ENCODE measurements at places on chromosomes 3 and 15.

- no peak for DNase-seq
Observed at GRCh38 chr3:154900816-154901215, 179.3 kb upstream of the MME start.

- DNase-seq: no peak
Observed at GRCh38 chr3:19485267-19485666, 337.0 kb downstream of the KCNH8 start.

- DNase-seq: no peak
Observed at GRCh38 chr15:58357529-58358476, 74.0 kb upstream of the LIPC start.

GRCh38 chr3:11201251-11202019 is 47.1 kb downstream of the HRH1 start:
- DNase-seq: peak; percentile 97

DNA sequence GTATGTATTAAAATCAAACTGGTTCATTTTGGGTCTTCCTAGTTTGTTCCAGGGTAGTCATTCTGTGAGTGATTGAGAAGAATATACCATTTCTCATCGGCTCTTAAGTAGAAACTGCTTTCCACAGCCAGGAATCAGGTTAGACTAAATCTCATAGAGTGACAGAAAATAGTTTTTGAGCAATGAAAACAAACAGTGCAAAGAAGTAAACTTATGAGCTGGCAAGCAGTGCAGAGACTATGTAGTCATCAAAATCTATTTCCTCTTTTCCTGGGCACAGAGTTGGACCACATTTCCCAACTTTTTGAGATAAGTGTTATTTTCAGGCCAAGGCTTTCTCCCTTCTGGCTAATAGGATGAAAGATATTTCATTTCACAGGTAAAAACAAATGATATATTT is 66.5 kb downstream of the UBE3A start:
- peak; percentile 53 for DNase-seq

DNA sequence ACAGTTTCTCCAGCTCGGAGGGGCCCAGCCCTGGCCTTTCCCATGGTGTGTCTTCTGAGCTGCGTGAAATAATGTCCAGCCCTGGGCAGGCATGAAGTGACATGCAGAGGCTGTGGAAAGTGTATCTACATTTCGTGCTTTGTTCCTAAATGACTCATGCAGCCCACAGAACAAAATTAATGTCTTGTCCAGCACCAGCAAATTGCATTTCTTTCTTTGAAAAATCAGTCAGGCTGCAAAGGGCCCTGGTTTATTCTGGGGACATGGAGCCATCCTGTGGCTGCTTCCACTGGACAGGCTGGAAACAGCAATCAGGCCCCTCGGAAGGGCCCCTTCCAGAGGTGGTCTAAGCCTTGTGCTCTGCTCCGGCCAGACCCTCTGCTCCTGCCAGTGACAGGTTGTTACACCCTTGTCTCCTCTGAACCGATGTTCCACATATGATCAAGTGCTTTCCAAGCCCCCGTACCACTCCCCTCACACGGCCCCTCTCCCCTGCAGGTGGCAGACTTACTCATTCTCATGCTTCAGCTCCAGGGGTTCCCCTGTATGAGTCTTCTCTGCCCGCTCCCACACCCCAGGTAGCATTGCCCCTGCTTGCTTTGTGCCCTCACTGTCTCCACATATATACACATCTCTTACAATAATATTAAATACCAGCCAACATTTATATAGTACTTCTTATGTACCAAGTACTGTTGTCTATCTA is 33.7 kb downstream of the CRYGS start:
- no peak for DNase-seq

GRCh38 chr3:8709801-8710507 is 23.6 kb upstream of the CAV3 start:
- DNase-seq: no peak

DNA sequence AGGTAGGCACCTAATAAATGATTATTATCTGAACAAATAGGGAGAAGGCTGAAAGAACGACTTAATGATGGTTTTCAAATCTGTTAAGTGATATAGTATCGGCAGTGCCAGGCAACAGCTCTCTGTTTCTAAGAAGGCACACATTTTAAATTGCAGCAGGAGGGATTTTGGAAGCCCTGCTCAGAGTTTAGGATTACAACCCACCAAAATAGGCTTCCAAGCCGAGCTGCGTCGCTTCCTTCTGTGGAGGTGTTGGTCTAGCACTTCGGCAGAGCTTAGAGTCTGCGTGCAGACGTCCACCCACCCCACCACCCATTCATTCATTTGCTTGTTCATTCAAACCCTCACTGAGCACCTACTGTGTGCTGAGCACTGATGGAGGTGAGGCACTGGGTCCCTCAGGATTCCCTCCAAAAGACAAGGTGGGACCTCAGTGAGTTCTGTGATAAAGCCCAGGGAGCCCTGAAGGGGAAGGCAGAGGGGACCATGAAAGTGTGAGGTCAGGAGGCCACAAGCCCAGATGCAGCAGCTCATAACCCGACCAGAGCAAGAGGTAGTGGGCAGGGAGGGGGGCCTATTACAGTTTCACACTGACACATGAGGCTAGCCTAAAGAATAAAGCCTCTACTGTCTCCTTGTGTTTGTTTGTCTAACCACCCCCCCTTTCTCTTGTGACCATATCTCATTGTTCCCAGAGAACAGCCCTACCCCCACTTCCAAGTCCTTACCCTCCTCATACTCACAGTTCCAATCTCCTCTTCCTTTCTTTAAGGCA is 8.9 kb downstream of the ADCY5 start:
- DNase-seq: no peak

GRCh38 chr15:51325167-51325566 is 13.2 kb downstream of the CYP19A1 start:
- no peak for DNase-seq

DNA sequence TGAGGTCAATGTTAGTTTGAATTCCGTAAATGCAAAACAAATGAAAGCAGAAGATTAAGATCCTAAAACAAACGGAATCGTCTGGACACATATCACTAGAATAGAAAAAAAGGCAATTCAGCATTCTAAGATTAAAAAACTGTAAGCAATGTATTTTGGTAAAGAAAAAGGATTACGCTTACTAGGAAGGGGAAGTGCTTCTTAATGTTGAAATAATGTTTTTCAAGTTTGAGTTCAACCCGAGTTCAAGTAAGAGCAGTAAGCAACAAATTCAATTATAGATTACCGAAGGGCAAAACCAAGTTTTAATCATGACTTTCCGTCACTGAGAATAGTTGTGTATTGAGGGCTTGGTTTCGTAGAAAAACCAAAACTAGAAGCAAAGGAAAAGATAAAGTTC is 637 bp downstream of the CIP2A start:
- DNase-seq: peak; percentile 1

DNA sequence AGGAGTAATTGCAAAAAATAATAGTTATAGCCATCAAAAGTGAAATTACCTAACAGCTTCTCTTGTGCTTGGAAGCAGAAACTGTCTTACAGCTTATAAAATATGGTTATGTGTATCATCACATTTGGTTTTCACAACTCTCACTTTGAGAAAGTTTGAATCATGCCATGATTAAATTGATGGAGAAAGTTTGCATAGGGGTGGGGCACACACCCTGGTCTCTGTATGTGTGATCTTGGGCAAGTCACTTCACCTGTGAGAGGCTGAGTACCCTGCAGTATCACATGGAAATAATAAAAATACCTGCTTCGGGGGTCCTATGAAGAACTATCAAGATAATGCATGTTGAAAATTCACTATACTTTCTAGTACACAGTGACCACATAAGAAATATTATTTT is 471.4 kb downstream of the RAP2B start:
- DNase-seq: no peak

DNA sequence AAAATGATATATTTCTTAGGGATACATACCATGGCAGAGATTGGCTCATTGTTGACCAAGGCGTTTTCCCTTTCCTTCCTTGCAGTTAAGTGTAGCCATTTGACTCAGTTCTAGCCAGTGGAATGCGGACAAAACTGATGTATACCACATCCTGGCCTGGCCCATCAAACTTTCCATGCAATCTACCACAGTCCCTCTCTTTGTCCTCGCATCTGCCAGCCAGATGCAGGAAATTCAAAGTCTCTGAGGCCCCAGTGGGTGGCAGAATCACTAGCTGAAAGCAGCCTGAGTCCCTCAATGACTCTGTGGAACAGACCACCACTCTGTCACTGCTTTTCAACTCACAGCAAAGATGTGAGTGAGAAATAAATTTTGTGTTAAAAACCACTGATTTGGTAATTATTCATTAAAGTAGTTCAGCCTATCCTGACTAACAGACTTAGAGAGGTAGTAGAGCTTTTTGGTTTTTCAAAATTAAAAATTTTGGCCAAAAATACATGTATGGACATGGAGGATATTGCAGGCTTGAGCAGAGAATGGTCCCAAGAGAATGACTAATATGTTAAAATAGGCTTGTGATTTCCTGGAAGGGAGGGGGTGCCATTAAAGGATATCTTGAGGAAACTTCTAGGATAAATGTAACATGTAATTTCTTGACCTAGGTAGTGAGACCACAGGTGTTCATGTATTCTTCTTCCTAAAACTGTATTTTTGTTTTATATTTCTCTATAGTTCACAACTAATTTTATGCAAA is 10.9 kb downstream of the LRRFIP2 start:
- no peak for DNase-seq

GRCh38 chr15:101398247-101398646 is 91.3 kb downstream of the PCSK6 start:
- no peak for DNase-seq

DNA sequence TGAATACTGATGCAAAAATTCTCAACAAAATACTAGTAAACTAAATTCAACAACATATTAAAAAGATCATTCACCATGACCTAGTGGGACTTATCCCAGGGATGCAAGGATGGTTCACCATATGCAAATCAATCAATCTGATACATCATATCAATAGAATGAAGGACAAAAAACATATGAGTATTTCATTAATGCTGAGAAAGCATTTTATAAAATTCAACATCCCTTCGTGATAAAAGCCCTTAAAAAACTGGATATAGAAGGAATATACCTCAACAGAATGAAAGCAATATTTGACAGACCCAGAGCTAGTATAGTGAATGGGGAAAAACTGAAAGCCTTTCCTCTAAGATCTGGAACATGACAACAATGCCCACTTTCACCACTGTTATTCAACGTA is 43.0 kb upstream of the FBN1 start:
- DNase-seq: no peak

DNA sequence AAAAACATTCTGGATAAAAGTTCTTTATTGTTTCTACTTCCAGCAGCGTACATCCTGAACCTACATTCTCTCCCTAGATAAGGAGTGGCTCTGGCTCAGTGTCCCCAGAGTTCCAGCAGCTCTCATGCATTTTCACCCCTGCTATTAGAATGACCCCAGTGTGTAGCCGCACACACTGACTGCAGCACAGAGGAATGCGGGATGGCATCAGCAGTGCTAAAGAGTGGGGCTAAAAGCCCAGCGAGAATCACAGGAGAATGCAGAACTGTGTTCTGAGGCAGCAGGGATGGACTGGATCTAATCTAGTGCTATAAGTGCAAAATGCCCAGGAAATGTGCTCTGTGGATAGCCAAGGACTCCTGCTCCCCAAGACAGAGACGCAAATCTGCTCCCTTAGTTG is 66.4 kb upstream of the TJP1 start:
- DNase-seq: peak; percentile 21

DNA sequence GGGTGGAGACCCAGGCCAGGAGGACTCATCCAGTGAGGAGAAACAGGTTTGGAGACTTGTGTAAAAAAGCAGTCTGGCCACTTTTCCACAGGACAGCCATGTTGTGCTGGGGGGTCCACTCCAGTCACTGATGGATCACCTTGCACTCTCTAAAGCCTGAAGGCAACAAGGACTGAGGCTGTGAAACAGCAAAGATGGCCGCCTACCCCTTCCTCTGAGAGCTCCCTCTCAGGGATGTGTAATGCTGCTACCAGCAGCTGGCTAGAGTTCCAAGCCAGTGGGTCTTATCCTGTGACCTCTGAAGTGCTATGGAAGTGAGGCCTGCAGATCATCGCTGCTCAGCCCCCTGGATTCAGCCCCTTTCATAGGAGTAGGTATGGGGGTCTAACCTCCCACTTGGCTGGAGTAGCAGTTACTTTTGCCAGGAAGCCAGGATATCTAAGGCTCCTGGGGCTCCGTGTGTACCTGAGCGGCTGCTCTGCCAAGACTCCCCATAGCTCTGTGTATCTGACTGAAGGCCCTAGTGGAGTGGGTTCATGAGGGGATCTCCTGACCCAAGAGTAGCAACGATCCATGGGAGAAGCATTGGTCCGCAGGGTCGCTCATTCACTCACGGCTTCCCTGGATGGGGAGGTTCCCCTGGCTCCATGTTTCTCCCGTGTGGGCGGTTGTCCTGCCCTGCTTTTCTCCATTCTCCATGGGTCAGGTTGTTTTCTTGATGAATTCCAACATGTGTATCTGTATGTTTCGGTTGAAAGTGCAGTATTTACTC is 69.9 kb upstream of the TNFSF10 start:
- no peak for DNase-seq

DNA sequence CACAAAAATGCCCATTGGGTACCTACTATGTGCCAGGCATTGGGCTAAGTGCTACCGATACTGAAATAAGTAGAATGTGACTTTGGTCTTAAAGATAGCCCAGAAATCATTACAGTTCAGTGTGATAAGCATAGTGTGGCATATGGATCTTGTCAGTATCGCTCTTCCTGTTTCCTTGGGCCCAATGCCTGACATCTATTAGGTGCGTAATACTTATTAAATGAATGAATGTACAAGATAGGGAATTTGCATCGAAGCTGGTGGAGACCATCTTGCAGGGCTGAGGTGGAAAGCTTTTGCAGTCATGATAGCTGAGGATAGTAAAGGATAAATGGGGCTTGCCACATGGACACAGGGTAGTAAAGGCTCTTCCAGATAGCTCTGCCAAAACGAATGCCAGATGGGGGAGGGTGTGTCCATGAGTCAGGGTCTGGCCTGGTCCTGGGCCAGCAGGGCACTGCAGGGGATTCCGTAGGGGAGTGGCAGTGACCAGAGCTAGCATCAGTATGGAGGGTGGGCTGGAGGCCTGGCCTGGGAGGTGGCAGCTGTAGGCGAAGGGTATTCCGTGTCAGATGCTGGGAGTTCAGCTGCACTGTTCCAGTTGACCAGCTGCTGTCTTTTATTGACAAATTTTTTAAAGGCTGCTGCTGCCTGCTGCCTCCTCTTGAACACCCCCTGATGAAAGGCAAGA is 23.5 kb downstream of the TSEN2 start:
- DNase-seq: peak; percentile 63

- DNase-seq: no peak
Observed at GRCh38 chr3:191499307-191500080, 38.5 kb downstream of the PYDC2 start.

GRCh38 chr3:2995195-2995594 is 115.0 kb downstream of the IL5RA start:
- no peak for DNase-seq

GRCh38 chr15:69219690-69220089 is 59.3 kb downstream of the GLCE start:
- no peak for DNase-seq

DNA sequence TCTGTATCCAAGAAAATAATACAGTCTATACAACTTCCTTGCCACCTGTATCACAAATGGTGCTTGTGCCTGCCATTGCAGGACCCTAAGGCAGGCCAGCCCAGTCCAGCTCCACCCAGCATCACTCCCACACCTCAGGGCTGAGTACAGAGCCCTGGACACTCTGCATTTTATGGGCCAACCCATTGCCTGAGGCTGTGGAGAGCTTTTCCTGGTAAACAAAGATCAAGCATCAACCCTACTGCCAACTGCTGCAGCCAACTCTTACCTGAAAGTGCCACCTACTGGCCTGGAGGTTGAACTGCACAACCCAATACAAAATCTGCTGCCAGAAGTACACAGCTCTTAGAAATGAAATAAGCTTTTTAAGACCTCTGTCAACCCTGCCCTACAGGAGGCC is 1082.2 kb downstream of the NAALADL2 start:
- DNase-seq: no peak

- no peak for DNase-seq
Observed at GRCh38 chr3:187957582-187957981, 196.4 kb upstream of the LPP start.

- no peak for DNase-seq
Observed at GRCh38 chr3:14740983-14741382, 66.0 kb downstream of the C3orf20 start.

All from dermis microvascular lymphatic vessel endothelial cell (primary cell).